ENCODE measurements at places on chromosomes 11 and 22.

GRCh38 chr11:117618982-117619355, 178.0 kb downstream of the DSCAML1 start:
- H3K4me3 ChIP-seq: no peak overlapping the region
- H3K27ac ChIP-seq: no peak overlapping the region
- no peaks in the 10 kb centered on the region for H3K4me1 ChIP-seq
- peaks cover 23% of the 10 kb centered on the region for H3K27me3 ChIP-seq
- DNase-seq: no peak
- no peaks in the 10 kb centered on the region for H3K36me3 ChIP-seq

- peaks cover 23% of the 10 kb centered on the region for H3K27me3 ChIP-seq
- peak; percentile 51 for DNase-seq
- H3K27ac ChIP-seq: no peak overlapping the region
Observed at GRCh38 chr11:2779499-2779980, 79.7 kb upstream of the KCNQ1OT1 start.

DNA sequence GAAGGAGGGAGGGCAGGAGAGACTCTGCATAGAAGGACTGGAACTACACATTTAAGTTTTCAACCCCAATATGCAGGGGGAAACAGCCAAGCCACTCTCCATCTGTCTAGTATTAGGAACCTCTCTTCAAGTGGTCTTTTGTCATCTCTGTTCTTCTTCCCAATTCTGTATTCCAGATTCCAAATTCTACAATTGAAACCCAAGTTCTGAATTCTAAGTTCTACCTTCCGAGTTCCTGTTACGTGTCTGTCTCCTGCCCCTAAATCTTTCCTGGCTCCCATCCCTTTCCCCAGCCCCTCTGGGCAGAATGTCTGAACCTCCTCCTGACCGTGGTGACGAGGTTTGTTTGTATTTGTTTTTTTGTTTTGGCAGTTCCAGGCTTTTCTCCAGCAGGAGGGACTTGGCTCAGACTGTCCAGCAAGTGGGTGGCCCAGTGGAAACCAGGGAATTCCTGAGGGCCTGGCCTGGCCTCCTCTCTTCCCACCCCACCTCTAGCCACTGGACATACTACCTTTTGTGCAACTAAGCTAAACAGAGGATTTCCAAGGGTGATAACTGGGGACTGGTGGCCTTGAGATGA, 1.6 kb upstream of the THOC5 start:
- peak overlapping the region; percentile 91 for H3K27ac ChIP-seq
- DNase-seq: no peak
- H3K27me3 ChIP-seq: no peaks in the 10 kb centered on the region
- peaks cover 13% of the 10 kb centered on the region for H3K4me1 ChIP-seq
- peak overlapping the region; percentile 45 for H3K4me3 ChIP-seq

DNA sequence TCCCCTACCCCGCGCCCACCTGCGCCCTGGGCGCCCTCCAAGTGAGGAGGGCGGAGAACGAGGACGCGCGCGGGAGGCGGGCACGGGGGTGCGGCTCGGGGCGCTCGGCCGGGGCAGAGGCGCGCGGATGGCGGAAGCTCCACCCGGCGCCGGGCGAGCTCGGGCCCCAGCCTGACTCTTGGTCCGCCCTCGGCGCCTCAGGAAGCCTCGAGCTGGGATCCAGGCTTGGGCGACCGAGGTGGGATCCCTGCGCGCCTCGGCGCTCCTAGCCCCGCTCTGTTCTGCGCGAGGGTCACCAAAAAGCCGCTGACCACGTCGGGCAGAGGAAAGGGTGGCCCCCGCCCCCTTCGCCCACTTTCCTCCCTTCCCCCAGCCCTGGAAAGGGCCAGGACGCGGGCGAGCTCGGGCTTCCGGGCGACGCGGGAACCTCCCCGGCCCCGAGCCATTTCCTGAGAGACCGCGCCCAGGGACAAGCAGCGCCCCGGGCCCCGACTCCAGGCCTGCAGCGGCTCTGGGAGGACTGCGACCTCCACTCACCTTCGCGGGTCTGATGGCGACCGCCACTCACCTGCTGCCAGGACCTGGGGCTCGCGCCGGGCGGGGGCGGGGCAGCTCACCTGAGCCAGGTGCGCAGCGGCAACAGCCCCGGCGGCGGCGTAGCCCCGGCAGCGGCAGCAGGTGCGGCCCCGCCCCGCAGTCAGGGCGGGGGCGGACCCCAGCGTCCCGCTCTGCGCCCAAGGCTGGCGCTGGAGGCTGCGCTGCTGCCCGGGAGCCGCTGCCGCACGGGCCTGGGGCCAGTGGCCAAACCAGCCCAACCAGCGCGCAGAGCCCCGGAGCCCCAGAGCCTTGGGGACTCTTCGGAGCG, 2.2 kb upstream of the SIGIRR start:
- no peaks in the 10 kb centered on the region for H3K27me3 ChIP-seq
- no peak overlapping the region for H3K27ac ChIP-seq
- peaks cover 28% of the 10 kb centered on the region for H3K4me1 ChIP-seq
- H3K36me3 ChIP-seq: no peaks in the 10 kb centered on the region
- DNase-seq: no peak
- H3K4me3 ChIP-seq: peak overlapping the region; percentile 57

- no peaks in the 10 kb centered on the region for H3K27me3 ChIP-seq
- no peak for DNase-seq
- no peak overlapping the region for H3K27ac ChIP-seq
Observed at GRCh38 chr11:86447763-86448480, 73.2 kb downstream of the CCDC81 start.
